NCI-H1092 (cell line): ENCODE measurements at places on chromosomes 7 and 10.
A peak's percentile ranks its signal among the peaks of the same experiment; 100 is the strongest.

DNA sequence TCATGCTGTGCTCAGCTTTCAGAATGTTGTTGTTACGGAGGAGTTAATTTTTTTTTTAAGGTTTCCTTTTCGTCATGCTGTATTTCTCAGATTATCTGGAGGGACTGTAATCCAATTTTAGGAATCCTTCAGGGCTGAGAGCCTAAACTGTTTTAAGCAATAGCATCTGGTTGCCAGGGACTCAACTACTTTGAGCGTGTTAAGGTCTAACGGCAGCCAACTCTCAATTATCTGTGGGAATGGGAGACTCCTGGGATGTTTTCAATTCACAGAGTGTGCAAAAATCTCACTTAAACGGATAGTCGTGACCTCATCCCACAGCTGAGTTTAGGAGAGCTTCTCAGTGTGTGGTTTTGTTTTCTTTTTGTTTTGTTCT lies 291.7 kb downstream of the AUTS2 start:
- no peak for DNase-seq

DNA sequence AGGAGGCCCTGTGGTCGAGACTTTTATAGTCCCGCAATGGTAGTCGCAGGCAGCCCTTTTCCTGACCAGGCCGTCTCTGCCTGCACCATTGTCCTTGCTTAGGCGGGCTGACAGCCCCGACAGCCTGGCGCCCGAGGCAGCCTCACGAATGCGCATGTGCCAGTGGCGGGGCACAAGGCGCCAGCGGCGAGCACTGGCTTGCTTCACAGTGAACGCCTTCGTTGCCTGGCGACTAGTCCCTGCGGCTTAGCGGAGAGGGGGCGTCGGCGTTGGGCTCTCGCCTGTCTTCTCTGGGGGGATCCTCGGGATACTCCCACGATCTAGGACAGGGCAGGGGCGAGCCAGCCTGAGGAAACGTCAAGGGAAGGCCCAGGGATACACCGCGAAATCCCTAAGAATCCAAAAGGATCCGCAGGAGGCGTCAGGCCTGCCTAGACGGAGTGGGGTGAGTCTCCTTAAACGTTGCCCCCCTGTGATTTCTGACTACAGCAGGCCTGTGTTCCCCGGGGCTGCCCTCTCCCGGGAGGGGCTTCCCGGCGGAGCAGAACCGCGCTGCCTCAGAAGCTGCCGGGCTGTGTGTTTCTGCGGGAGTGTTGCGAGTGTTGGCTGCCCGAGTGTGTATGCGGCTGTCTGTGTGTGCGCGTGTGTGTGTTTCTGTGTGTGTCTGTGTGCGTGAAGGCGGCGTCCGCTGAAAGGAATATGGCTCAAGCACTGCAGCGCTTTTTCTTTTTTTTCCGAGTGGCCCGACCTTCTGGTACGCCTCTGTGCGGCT lies 20.5 kb upstream of the ZNF273 start:
- peak; percentile 32 for DNase-seq

GRCh38 chr7:4895766-4896165 lies 12.2 kb upstream of the RADIL start:
- no peak for DNase-seq

- DNase-seq: no peak
Observed at GRCh38 chr10:58184120-58184670, 83.5 kb downstream of the IPMK start.

DNA sequence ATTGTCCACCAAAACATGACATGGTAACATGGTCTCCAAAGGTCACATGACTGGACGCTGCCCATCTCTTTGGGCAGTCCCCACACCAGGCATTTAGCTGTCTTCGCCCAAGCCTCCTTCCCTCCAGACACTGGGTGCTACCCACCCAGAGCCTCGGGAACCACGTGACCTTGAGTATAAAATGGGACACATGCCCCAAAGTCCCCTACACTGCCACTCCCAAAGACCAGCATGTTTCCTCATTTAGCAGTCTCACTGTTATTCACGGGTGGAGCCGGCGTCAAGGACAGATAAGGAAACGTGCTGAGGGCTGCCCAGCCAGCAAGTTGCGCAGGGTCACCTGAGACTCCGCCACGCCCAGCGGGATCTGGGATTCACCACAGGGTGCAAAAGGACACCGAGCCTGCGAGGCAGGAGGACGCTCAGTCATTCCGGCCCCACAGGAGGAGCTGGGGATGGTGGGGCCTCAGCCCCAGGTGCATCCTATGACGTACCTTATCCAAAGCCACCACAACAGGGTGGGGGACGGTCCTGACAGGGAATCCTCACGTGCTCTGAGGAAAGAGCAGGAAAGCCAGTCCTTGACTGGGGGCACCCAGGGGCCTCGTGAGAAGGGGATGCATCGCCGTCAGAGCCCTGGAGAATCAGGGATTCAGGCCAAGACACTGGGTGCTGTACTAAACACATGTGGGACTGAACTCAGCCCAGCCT lies 226.9 kb downstream of the TNS3 start:
- no peak for DNase-seq

GRCh38 chr7:148286150-148286549 lies 304.4 kb upstream of the C7orf33 start:
- no peak for DNase-seq

DNA sequence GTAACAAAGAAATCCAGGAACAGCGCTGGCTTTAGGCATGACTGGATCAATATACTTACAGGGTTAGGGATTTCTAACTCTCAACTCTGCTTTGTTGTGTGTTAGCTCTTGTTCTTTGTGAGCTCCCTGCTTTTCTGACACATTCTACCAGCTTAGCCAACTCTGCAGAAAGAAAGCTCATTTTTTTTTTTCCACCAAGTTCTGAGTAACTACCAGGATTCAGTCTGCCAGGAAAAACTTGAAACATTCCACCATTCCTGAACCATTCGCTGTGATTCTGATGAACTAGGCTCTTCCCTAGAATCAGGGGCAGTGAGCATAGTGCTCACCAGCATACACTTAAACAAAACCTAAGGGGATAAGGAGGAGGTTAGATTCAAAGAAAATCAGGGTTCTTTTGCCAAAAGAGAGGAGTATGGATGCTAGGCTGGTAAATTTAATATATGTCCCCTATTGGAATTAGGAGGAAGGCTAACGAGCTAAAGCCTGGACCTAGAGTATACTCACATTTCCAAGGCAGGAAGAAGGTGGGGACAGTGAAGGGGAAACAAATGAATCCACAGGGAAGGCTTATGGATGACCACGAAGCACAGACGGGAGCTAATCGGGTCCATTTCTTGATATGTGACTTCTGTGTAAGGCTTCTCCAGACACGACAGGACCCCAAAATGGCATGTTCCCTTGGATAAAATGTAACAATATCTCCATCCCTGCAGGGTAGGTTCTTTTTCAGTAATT lies 183.4 kb downstream of the PRKG1 start:
- no peak for DNase-seq

GRCh38 chr10:74677951-74678350 lies 148.4 kb upstream of the KAT6B start:
- DNase-seq: no peak

- DNase-seq: no peak
Observed at GRCh38 chr7:7210475-7211237, 28.3 kb downstream of the C1GALT1 start.

DNA sequence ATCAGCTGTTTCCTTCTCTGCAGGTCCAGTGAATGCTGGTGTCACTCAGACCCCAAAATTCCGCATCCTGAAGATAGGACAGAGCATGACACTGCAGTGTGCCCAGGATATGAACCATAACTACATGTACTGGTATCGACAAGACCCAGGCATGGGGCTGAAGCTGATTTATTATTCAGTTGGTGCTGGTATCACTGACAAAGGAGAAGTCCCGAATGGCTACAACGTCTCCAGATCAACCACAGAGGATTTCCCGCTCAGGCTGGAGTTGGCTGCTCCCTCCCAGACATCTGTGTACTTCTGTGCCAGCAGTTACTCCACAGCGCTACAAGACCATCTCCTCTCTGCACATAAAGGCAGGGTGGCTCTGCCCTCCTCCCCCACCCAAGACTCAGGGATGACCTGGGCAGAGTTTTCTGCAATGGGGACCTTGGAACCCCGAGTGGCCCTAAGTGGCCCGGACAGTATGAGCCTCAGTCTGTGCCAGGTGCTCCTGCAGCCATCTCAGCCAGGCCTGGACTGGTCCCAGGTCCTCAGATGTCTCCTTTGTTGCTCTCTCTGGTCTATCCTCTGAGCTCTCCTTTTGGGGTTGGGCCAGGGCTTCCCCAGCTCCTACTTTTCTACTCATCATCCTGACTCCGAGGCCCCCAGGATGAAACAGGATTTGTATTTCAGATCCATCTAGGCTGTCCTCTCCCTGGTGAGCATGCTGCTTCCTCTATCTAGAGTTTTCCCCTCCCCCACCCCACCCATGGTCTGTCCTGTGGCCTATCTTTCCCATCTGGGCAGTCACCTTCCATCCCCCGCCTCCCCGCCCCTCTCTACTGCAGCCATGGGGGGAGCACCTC lies 212.1 kb upstream of the PRSS58 start:
- no peak for DNase-seq

- DNase-seq: no peak
Observed at GRCh38 chr7:31336202-31337001, 4.1 kb downstream of the NEUROD6 start.

GRCh38 chr10:80770239-80770638 lies 232.5 kb downstream of the SH2D4B start:
- no peak for DNase-seq
